ENCODE measurements at places on chromosomes 4 and X.

DNA sequence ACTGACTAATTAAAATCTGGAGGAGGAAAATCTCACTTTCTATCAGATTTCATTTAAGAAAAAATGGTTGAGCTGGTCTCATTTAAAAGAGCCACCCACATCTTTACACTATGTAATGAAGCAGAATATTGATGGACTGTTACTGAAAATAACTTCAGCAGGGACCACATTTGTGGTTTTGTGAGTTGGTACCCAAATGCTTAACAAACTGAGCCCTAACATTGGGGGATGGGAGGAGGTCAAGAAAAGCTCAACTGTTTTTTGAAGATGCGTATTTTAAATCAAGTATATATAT, 30.1 kb downstream of the HOPX start:
- no peak for DNase-seq

DNA sequence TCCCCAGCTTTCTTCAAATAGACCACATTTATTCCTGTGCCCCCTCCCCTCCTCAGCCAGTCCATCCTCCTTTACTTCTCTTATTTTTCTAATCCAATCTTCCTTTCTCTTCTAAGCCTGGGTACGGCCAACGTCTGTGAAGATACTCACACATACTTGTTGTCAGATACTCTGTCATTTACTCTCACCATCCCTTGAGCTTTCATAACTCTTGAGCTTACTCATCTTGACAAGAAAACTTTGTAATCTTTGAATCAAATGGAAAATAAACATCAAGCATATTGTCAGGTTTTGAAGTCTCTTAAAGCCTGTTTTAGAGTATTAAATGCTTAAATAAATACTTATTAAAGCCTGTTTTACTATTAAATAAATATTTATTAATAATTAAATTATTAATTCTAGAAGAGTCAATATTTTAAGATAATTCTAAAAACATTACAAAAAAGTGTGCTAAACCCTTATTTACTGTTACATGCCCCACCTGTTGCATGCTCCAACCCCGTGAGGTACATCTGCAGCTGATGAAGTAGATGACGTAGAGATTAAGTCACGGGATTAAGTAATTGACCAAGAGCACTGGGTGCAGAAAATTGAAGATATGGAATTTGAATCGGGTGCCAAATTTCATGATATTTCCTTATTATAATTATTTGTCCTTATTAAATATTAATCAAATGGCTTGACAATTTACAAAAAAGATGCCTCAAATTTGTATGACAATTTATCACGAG, 1.5 kb upstream of the TRIML2 start:
- DNase-seq, result no peak

GRCh38 chrX:15653961-15654360, 10.6 kb downstream of the CLTRN start:
- no peak for DNase-seq

GRCh38 chr4:88793475-88793874, 95.8 kb upstream of the NAP1L5 start:
- no peak for DNase-seq

- DNase-seq, result no peak
These were observed 5.9 kb downstream of the PRMT9 start for GRCh38 chr4:147678106-147678505.

DNA sequence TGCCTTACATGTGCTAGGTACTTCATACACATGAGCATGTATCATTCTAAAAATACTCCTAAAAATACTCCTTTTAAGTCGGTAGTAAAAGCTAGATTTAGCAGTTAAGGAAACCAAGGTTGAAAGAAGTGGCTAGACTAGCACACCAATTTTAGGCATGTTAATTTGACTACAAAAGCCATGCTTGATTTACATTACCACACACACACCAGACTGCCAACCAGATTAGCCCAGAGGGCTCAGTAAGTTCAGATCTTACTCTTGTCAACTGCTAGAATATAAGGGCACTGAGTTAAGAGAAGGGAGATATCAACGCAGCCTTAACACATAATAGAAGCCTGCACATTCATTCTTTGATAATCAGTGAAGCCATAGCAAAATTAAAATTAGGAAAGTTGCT, 117.9 kb downstream of the MID1IP1 start:
- no peak for DNase-seq

DNA sequence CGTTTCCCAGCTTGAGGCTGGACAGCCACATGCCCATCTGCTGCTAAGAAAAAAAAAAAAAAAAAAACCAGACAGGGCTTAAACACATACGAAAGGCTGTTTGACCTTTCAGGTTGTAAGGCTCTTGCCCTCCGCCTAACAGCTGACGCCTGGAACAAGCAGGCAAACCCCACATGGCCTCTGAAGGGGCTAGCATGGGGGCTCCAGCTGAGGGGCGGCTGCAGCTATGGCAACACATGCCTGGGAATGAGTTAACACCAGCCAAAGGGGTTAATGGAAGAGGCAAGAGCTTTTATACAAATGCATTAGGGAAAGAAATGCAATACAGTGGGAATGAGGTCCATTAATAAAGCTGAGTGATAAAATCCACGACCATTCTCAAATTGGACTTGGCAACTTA, 183.6 kb downstream of the ENOX2 start:
- DNase-seq, result no peak

DNA sequence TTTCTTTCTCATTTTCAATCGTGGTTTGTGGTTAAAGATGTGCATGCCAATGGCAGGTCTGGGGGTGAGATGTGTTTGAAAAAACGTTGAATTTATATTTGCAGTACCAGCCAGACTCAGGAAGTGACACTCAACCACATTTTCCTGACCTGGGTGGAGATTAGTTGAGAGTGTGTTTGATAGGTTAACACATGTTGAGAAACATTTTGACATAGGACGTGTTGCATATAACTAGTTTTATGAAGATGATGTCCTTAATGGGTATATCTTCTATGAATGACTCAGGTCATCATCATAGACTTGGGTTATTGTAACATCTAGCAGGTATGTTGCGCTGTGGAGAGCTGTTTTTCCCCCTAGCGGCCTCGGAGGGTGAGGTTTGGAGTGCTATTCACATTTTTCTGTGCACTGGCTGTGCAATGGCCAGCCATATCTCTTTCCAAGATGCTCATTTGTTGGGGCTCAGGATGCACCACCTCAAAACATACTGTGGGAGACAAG, 21.7 kb upstream of the CD38 start:
- DNase-seq, result peak; percentile 93

DNA sequence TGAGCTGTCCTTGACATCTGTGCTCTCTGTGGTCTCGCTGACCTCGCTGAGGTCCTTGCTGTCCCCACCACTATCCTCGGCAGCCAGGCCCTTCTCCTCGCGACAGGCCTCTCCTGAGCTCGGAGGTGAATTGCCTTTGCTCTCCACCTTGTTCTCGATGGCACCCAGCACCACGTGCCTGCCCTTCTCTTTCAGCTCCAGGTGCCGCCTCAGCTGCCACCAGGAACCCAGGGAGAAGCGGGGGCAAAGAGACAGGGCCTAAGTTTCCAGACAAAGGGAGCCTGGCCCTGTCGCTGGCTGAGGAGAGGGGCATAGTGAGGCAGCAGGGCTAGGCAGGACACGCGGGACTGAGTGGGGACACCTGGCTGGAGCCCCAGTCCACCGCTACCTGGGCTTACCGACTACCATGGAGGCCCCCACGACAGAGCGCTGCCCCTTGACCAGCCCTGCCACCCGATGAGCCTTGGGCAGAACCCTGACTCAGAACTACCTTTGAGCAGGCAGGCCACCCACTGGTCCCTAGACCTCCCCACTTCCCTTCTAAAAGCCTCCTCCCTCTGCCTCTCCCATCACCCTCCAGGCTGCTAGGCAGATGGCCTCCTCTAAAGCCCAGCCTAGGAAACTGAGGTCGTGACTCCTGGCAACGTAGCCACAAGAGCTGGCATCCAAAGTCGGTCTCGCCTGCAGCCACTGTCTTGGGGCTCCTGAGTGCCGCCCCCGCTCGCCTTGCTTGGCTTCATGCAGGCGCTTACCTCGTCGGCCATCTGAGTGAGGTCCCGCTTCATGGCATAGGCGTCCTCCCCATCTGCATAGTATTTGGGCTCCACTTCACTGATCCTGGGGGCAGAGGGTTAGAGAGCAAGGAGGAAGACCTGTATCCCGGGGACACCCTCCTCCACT, 4.2 kb upstream of the ARHGAP4 start:
- no peak for DNase-seq

DNA sequence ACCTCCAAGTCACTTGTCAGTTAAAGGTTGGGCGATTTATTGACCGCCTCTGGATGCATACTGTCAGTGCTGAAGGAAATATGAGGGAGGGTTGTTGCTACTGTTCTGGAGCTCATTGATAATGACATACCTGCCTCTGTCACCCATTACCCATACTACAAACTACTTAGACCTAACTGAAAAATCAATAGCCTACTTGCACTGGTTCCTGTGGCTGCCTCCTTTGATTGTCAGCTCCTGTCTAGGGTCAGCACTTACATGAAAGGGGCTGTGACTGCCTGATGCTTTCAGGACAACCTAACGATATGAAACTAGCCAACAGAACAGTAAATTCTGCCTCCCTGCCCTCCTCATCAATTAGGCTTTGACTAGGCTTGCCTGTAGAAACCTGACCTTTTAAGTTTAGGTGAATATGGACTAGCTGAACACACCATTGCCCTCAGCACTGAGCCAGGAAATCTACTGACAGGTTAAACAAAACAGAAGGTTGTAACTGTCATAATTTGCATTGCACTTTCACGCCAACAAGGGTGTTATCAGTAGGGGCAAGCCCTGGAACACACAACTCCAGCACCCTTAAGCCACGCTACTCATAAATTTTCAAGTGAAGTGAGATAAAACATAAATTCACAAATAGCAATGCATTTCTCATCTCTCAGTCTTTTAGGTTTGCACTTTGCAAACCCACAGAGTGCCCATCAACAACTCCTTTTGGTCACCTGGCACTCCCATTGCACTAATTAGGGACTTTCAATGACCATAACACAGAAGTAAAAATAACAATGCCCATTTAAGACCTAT, 9.0 kb upstream of the MAB21L2 start:
- DNase-seq, result no peak

GRCh38 chr4:2944091-2944482, 19.1 kb downstream of the NOP14 start:
- no peak for DNase-seq

- peak; percentile 64 for DNase-seq
These were observed 18.8 kb upstream of the CHRNA9 start for GRCh38 chr4:40316333-40316781.

DNA sequence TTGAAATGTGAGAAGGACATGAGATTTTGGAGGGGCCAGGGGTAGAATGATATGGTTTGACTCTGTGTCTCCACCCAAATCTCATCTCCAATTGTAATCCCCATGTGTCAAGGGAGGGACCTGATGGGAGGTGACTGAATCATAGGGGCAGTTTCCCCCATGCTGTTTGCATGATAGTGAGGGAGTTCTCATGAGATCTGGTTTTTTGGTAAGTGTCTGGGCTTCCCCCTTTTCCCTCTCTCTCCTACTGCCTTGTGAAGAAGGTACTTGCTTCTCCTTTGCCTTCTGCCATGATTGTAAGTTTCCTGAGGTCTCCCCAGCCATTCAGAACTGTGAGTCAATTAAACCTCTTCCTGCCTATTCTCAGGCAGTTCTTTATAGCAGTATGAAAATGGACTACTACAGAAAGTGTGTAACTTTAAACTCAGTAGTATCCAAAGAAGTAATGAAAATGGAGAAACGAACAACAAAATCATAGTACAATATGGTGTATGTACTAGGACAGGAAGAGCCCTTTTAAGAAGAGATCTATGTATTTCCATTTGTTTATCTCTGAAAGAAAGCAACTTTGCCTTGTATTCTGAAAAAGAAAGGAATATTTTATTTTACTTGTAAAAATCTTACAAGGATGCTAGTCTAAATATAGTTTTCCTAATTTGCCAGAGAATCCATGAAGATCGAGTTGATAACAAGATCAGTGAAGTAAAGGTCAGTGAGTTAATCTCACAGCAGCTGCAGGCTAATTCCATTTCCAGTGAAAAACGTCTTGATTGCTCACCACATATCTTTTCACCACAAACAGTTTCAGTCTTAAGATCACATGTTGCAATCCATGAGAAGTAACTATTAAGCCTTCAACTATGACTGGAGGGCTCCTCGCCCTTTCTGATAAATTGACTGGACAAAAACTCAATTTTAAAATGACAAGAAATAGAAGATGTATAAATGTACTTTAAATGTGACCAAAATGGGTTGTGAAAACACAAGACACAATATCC, 20.5 kb downstream of the PKD2 start:
- DNase-seq, result no peak

DNA sequence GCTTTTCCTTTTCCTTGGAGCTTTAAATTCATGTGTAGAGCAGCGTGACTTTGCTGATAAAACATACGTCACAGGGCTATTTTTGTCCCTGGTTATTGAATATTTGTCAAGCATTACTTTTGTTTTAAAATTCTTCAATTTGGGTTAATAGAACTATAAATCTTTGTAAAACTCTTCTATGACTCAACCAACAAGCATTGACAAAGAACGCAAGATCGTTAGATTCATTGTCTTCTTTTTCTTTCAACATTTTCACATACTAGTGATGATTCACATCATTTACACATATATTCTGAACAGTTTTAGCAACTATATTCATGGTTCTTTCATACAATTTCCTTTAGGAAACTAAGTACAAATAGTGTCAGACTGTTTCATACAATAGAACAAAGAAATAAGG, 72.0 kb upstream of the GPM6A start:
- DNase-seq, result no peak

DNA sequence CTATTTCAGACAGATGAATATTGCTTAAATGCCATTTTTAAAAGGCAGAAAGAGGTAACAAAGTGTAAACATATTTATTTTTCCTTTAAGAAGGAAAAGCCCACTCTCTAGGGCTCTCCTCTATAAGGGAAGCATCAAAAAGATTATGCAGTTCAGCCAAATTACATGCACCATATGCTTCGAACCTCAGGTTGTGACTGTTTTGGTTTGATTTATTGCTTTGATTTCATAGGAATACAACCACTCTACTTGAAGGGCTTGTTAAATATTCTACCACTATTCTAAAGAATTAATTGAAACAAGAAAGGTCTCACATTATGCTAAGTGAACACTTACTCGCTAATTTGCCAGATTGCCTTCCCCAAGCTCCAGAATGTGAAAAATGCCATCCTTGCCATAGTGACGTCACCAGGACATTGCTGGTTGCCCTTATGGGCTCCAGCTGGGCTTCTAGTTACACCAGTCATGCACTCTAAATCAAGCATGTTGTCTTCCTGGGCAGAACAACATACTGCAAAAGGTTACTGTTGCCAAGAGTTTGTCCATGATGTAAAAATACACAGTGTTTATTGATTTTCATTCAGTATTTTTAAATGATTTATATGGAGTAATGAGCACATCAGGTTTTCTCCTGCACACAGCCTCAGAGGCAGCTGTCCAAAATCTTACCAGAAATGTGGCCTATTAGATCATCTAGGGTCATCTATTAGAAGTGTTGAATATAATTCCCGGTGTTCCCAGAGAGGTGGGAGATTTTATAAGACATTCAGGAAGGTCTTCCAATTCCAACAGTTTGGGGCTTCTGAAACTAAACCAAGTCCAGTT, 164.4 kb upstream of the RAPGEF2 start:
- no peak for DNase-seq

GRCh38 chr4:98544141-98544817, 114.1 kb downstream of the TSPAN5 start:
- no peak for DNase-seq

DNA sequence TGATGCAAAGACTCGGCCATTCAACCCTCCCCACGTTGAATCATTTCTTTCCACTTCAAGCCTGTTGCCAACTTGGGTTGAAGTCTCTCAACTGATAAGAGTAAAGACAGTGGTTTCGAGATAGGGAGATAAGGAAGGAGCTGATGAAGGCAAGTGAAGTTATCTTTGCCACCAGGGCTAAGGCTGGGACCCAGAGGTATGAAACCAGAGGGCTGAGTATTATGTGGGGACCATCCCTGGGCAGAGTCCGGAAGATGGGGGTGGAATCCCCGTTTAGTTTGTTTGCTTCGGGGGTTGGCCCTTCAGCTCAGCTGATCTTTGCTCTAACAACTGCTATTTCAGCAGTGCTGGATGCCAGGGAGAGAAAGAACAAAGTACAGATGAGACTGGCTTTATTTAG, 2.3 kb upstream of the XPNPEP2 start:
- DNase-seq, result peak; percentile 28
